ENCODE measurements at places on chromosomes 6 and 20.

DNA sequence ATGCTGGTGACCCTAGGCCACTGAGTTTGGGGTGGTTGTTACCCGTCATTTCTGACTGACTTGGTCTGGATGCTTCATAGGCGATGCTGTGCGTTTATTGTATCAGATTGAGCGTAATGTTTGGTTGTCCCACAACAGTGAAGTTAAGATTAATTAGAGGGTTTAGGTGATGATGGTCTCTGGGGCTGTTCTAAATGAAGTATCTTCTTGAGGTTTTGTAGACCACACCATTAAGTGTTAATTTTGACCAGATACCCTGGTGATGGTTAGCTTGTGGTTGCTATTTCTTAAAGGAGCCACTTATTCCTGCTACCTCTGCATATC lies 132.8 kb downstream of the ARID1B start:
- no peak for DNase-seq

- no peak for DNase-seq
These were observed 208.6 kb downstream of the UST start for GRCh38 chr6:148955441-148955840.

DNA sequence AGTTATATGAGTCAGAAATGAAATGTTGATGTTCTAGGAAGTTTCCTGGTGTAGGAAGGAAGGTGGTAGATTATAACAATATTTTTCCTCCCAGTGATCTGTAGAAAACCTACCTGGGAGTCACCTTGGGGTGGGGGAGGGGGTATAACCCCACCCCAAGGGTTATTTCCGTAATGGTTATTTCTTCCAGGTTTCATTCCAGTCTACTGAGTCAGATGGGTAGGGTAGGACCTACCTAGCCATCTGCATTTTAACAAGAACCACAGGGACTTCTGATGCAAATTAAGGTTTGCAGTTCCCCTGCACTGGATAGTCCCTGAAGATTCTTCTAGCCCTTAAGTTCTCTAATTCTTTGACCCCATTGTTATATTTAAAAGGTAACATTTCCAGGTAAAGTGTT lies 88.9 kb downstream of the ARMC2 start:
- no peak for DNase-seq

DNA sequence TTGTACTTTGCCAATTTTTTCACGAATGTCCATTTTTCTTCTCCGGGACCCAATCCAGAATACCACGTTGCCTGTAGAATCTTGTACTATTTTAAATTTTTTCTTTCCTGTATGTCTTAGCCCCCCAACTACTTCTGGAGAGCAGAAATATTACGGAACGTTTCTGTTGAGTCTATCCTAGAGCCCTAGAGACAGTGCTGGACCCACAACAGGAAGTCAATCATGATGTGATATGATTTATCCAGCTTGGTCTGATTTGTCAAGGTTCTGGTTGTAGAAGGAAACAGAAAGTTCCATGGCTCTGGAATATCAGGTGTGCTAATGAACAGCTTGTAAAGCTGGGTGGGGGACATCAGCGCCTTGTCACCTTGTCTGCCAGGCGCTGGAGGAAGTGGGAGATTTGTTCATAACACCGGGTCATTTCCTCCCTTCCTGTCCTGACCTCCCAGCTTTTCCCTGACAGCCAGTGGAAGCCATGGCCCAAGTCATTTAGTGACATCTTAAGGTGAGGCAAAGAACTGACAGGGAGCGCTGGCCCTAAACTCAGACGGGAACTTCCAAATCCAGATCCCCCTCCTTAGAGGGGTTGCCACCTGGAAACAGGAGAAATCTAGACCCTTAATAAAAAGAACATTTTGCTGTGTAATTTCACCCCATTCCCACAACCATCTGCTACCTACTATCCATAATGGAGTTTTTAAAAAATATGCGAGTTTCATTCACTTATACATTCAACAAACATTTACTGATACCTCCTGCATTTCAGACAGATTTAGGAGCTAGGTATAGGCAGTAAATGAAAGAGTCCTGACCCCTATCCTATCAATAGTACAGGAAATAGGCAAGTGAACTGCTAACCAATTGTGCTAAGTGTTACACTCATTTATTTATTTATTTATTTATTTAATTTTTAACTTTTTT lies 130.5 kb downstream of the ZFP64 start:
- no peak for DNase-seq

- no peak for DNase-seq
These were observed 20.1 kb upstream of the NCOA3 start for GRCh38 chr20:47481330-47482216.

DNA sequence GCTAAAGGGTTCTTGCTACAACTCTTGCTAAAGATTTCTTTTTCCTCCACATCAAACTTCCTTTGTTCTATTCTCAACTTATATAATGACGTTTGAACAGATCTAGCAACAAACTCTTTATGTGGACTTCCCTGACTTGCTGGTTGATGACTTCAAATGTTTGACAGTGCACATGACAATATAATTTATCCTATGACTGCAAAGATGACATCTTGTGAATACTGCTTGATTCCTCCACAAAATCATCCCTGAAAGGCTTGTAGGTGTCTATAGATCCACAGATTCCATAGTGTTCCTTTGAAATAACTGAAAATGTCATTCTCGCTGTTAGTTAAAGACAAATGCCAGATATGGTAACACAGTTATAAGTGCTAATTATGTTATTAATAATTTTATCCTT lies 478.9 kb downstream of the NKAIN2 start:
- no peak for DNase-seq

- DNase-seq: peak; percentile 26
These were observed 21.1 kb downstream of the RAET1L start for GRCh38 chr6:150004101-150004782.

- DNase-seq: no peak
These were observed 59.8 kb upstream of the CARMIL1 start for GRCh38 chr6:25219216-25219916.

- no peak for DNase-seq
These were observed 304.7 kb upstream of the SGK1 start for GRCh38 chr6:134622382-134623173.

DNA sequence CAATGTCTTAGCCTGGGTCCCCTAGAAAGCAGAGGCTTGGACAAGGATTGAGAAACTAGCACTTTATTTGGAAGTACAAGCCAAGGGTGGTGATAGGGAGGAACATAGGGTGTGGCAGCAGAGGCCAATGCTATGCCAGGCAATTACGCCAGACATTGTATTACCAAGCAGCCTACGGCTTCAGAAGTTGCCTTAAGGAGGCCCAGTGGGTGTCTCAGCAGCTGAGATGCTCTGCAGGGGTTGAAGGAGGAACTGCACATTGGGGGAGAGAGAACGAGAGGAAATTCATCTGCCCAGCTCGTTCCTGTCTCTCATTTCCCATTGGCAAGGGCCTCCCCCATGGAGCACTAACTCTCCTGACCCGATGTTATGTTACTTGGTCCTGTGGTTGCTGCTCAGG lies 859 bp downstream of the C20orf202 start:
- DNase-seq: no peak

- no peak for DNase-seq
These were observed 1434.3 kb upstream of the ADGRB3 start for GRCh38 chr6:67200626-67201403.

DNA sequence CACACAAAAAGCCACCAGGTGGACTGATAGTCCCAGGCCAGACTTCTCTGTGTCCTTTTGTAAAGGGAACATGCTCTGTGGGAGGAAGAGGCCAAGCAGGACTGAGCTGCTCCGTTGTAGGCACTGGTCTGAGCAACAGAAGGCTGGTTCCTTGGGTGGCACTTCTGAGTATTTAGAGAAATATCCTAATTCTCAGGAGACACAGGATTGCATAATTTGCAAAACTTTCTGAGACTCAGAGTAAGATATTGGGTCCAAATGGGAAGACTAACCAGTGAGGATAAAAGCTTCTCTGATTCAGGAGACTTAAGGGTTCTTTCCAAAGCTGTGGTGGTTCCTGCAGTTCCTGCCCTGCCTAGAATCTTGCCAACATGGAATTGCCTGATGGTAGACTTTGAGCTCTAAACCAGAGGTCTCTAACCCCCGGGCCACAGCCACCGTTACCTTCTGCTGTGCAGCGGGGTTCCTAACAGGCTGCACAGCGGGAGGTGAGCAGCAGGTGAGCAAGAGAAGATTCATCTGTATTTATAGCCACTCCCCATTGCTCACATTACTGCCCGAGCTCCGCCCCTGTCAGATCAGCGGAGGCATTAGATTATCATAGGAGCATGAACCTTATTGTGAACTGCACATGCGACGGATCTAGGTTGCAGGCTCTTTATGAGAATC lies 107.0 kb downstream of the OLIG3 start:
- no peak for DNase-seq

GRCh38 chr6:49556429-49556837 lies 6.0 kb downstream of the C6orf141 start:
- peak; percentile 92 for DNase-seq

- DNase-seq: no peak
These were observed 120.7 kb downstream of the TSHZ2 start for GRCh38 chr20:53092772-53093300.

- DNase-seq: peak; percentile 64
These were observed 782 bp downstream of the MAP3K5 start for GRCh38 chr6:136791296-136792094.

DNA sequence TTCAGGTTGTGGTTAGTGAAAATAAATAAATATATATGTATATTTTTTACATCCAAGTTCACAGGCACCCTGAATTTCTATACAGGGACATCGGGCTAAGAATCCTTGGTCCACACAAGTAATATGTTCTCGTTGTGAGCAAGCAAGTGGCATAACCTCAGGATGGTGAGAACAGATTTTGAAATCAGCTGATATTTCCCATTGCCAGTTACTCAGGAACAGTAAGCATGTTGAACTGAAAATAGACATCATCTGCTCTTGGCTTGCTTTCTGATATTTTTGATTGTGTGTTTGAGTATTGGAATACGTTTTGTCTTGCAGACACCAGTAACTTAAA lies 87.7 kb downstream of the TRMT6 start:
- no peak for DNase-seq

GRCh38 chr20:35985806-35986205 lies 17.4 kb downstream of the CNBD2 start:
- DNase-seq: no peak

- peak; percentile 42 for DNase-seq
These were observed 85.9 kb downstream of the CRYBG1 start for GRCh38 chr6:106446287-106446885.

DNA sequence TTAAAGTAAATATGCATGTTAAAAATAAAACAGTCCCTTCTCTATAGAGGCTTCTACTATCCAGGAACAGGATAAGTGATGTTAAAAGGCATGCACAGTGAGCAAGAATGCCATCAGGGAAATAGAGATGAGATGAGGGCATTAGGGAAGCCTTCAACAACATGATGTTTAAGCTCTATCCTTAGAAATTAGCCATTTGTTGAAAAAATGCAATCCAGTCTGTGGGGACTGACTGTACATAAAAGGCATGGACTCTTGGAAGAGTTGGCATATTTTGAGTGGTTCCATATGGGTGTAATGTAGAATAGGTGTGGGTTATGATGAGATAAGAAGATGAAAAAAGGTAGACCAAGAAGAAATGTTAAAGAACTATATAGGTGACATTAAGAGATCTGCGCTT lies 5.8 kb downstream of the KIAA0319 start:
- DNase-seq: no peak

DNA sequence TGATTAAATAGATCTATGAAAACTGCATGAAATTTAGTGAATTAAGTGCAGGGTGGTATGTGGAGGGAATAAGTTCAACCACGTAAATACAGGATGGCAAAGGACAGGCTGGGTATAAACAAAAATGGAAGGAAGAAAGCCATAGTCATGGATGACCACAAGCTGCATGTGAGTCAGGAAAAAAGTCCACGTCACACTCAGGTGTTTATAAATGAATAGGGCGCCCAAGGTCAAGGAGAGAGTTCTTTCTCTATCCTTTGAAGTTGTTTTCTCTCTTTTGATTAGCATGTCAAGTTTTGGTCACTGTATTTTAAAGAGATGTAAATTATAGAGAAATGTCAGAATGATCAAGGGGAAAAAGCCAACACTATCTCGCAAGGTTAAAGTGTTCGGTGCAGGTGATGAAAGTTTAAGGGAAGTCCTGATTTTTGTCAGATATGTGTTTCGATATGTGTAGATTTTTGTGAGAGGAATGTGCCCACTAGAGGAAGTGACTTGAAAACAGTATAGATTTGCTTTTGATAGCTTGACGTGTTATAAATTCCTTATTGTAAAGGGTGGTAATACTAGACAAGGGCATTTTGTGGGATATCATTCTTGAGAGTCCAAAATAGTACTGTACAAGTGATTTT lies 58.7 kb downstream of the MAP3K4 start:
- no peak for DNase-seq

- DNase-seq: no peak
These were observed 76.6 kb upstream of the PTPRK start for GRCh38 chr6:128597004-128597403.

DNA sequence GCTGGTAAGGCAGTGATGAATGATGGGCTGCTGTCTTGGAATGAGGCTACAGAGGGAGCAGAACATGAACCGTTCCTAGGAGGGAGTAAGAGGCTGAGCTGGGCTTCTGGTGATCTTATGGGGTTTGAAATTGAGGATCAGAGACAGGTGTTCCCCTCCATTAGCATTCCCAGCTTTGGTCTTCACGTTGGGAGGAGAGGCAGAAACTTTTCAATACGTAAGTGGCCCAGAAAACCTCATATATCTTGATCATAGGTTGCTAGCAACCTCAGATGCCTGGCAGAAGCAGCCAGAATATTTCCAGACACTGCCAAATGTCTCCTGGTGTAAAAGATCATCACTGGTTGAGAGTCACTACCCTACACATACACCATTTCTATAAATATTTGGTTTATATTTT lies 167.1 kb downstream of the INSM1 start:
- no peak for DNase-seq

GRCh38 chr6:125858427-125859320 lies 67.9 kb downstream of the NCOA7 start:
- DNase-seq: peak; percentile 58
